Fibroblast of the aortic adventitia (primary cell): ENCODE measurements at places on chromosomes 13 and 19. TPM values are rescaled to one million over a fixed set of nuclear protein-coding genes. Genes with fewer than 3 reads are reported as not detected.

The CDC42EP5 gene
- total RNA-seq: 7.9 and 48.8 TPM in 2 replicates

The GPC6 gene
- 76.9 and 92.6 TPM in 2 replicates for total RNA-seq

The SPPL2B gene
- total RNA-seq: 24.6 and 47.2 TPM in 2 replicates

The SIAH3 gene
- not detected in 2 replicates for total RNA-seq

The ZFP14 gene
- 3.2 and 6.6 TPM in 2 replicates for total RNA-seq

The UGGT2 gene
- 27.2 and 67.3 TPM in 2 replicates for total RNA-seq

The EFNB2 gene
- total RNA-seq: 3.4 and 5.5 TPM in 2 replicates

The ZNF780A gene
- 10.1 and 15.9 TPM in 2 replicates for total RNA-seq

The ZNF563 gene
- total RNA-seq: 1.6 and 4.0 TPM in 2 replicates

The TMEM38A gene
- 1.4 and 3.3 TPM in 2 replicates for total RNA-seq

The ZNF790 gene
- total RNA-seq: 7.4 and 13.2 TPM in 2 replicates

The CATSPERD gene
- not detected in 2 replicates for total RNA-seq

The ADGRE2 gene
- 0.09 TPM in 1 of 2 replicates, not detected in the other for total RNA-seq

The GSX1 gene
- not detected in 2 replicates for total RNA-seq

The C19orf33 gene
- total RNA-seq: 0.45 and 1.7 TPM in 2 replicates

The ZNF223 gene
- total RNA-seq: 6.5 and 34.9 TPM in 2 replicates

The GRK1 gene
- total RNA-seq: not detected in 2 replicates

The BEST2 gene
- not detected in 2 replicates for total RNA-seq

The PEG3 gene
- total RNA-seq: 0.18 and 0.49 TPM in 2 replicates

The LILRB4 gene
- total RNA-seq: not detected in 2 replicates

The FCGBP gene
- under 0.01 and 0.33 TPM in 2 replicates for total RNA-seq

The ELOF1 gene
- total RNA-seq: 17.9 and 33.5 TPM in 2 replicates

The ONECUT3 gene
- not detected in 2 replicates for total RNA-seq

The ZNF571 gene
- total RNA-seq: 2.5 and 5.2 TPM in 2 replicates

The GADD45GIP1 gene
- total RNA-seq: 23.0 and 38.8 TPM in 2 replicates

The POMP gene
- 147 and 154 TPM in 2 replicates for total RNA-seq

The SPACA4 gene
- total RNA-seq: not detected in 2 replicates

The MBD3L3 gene
- total RNA-seq: not detected in 2 replicates

The SGCG gene
- total RNA-seq: 2.1 and 15.4 TPM in 2 replicates

The FARP1 gene
- 16.2 and 20.3 TPM in 2 replicates for total RNA-seq

The ACOD1 gene
- total RNA-seq: not detected in 2 replicates

The ZNF723 gene
- not detected in 2 replicates for total RNA-seq

The LRRC63 gene
- total RNA-seq: 0.09 and 0.41 TPM in 2 replicates
